ENCODE measurements at places on chromosomes 13 and 19. TPM values are rescaled to one million over a fixed set of nuclear protein-coding genes. Genes with fewer than 3 reads are reported as not detected.

Gene KLK4
- total RNA-seq: not detected

Gene PCDH20
- total RNA-seq: 1.9 TPM

Gene ZNF382
- total RNA-seq: 1.3 TPM

Gene ATP4B
- total RNA-seq: not detected

Gene GRIN3B
- total RNA-seq: 0.48 TPM

Gene FUT2
- not detected for total RNA-seq

Gene CCNA1
- total RNA-seq: 1.9 TPM

Gene SLC1A6
- total RNA-seq: not detected

Gene ZNF285
- total RNA-seq: 4.8 TPM

Gene FBN3
- total RNA-seq: not detected

Gene HRC
- total RNA-seq: 5.3 TPM

DNA sequence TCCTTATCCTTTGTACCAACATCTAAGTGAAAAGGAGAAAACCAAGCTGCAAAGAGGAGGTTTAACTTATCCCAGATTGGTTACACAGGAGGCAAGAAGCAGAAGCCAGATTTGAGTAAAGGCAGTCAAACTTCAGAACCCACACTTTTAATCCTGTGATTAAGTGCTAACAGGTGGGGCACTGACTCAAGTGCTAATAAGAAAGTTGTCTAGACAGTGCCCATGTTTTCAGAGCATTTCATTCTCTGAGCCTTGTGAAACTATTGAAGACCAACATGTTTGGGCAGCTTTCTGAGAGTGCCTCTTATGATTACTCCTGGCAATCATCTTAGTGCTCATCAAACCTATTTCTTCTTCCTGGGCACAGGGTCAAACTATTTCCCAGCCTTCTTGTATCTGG, 380.8 kb downstream of the KCNRG start:
- DNase-seq: no peak

GRCh38 chr19:8335343-8336071, 7.6 kb downstream of the KANK3 start:
- DNase-seq: no peak

- DNase-seq: no peak
Measured at GRCh38 chr13:84132491-84132890, 250.2 kb upstream of the SLITRK1 start.

GRCh38 chr19:2791876-2792275, 6.6 kb downstream of the THOP1 start:
- no peak for DNase-seq

GRCh38 chr19:46736531-46737297, 9.1 kb upstream of the FKRP start:
- DNase-seq: no peak

GRCh38 chr19:20969498-20969897, 46.4 kb downstream of the ZNF85 start:
- no peak for DNase-seq

DNA sequence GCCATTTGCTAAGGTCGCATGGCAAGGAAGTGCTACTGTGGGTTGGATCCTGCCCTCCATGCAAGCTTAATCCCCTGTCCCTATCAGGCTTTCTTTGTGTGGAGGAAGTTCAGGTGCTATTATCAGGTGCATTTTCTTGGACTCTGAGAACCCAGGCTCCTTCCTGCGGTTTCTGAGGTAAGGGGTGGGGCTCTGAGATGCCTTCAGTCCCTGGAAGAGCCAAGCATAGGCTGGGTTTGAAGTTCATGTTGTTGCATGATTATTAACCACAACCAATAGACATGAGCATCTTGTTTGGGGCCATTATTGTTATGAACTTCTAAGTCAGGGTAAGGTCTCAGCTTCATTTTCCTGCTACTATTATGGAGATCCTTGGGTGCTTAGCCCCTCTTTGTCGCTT, 109.5 kb downstream of the NALCN start:
- DNase-seq: no peak

GRCh38 chr19:50638600-50638999, 1.1 kb downstream of the SYT3 start:
- DNase-seq: no peak

GRCh38 chr19:17235300-17235970, 9.4 kb downstream of the OCEL1 start:
- DNase-seq: peak; percentile 62

GRCh38 chr19:6531163-6531955, 533 bp downstream of the TNFSF9 start:
- DNase-seq: no peak

DNA sequence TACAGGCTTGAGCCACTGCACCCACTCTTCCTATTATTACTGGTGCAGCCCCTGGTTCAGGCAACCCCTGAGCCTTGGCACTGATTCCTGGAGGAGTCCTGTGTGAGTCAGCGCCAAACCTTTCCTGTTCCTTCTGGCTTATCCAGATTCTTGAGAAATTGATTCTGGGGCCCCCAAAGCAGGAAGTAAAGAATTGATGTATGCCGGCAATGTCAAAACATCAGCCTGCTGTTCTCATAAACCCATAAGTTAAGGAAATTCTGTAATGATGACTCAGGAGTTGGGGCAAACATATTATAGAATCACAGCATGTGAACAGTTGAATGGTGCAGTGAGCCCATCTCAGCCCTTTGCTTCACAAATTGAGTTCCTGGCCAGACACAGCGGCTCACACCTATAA, 1.4 kb upstream of the OR7G3 start:
- no peak for DNase-seq

DNA sequence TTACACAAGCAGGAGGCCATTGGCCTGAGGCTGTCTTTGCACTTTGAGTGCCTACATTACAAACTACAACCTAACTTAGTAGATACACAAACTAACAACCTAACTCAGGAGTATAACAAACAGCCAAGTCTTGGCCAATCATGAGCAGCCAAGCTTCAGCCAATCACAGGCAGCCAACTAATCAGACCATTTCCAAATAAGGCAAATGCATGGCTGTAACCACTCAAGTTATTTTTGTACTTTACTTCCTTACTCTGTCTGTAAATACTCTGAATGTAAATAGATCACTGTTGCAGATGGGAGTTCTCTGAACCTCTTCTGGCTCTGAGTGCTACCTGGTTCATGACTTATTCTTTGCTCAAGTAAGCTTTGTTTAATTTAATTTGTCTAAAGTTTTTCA, 748.1 kb upstream of the SGCG start:
- no peak for DNase-seq

DNA sequence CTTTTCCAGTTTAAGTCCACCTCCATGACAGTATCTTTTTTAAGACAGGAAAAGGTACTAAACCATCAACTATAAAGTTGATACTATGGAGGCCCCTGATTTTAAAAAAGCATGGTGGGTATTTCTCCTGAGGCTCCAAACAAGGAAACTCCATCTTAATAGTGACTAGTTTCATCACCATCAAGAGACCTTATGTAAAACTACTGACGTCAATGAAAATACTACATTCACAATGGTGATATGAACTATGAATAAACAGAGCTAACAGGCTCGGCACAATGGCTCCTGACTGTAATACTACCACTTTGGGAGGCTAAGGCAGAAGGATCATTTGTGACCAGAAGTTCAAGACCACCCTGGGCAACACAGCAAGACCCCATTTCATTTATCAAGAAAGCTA, 162.7 kb downstream of the KLF12 start:
- no peak for DNase-seq

- DNase-seq: no peak
Measured at GRCh38 chr13:24851546-24851945, 87.6 kb downstream of the RNF17 start.

GRCh38 chr13:63731896-63732295, 2316.2 kb upstream of the PCDH20 start:
- no peak for DNase-seq

GRCh38 chr13:31352467-31352866, 152.7 kb downstream of the B3GLCT start:
- no peak for DNase-seq

DNA sequence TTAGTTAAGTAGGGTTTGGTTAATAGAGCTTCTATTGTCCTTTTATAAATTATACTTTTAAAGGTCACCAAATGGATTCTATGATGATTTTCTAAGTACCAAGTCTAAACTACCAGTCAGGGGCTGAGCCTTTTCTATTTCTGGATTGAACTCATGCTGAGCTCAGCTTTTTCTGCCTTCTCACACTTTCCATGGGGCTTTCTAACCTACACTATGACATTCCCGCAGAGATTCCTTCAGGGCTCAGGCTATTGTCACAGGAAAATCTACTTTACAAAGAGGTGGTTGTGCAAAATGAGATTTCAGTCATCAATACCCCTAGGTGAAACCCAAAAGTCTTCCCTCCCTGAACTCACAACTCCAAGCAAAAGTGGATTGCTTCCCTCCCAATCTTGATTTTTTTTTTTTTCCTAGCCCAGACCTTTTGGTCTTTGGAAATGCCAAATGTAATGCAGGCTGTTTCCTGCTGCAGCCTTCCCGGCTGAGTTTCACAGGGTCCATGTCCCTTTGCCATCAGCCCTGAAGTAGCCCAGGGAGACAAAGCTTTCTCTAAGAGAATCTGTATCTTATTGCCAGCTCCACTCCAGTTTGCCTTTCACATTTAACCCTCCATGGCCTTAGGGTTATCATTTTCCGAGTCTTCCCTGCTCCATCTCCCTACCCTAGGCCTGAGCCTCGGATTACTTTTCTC, 13.6 kb downstream of the C13orf42 start:
- DNase-seq: no peak

DNA sequence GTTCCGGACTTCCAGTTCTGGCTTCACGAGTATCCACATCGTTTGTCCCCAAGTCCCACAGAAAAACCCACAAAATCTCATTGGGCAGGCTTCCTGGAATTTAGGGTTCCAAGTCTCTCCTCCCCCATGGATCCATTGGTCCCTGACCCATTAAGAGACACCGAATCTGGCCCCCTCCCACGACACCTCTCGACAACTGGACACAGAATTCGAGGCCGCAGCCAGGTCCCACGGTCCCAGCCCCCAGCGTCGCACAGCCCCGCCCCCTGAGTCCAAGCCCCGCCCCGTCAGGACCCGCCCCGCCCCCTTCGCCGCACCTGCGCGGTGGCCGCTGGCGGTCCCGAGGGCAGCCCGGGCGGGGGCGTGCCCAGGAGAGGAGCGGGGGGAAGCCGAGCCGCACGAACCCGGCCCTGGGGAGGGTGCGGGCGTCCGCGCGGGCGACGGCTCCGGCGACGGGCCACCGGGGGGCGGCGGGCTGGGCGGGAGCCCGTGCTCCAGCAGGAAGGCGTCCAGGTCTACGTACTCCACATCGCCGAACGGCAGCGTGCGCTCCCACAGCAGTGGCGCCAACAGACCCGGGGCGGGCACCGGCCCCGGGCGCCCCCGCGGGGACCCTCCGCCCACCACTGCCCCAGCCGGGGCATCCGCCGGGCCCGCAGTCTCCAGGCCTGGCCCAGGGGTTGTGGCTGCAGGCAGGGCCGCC, 1.8 kb downstream of the DBP start:
- peak; percentile 80 for DNase-seq

GRCh38 chr13:112057736-112058518, 9.0 kb upstream of the SOX1 start:
- DNase-seq: no peak

DNA sequence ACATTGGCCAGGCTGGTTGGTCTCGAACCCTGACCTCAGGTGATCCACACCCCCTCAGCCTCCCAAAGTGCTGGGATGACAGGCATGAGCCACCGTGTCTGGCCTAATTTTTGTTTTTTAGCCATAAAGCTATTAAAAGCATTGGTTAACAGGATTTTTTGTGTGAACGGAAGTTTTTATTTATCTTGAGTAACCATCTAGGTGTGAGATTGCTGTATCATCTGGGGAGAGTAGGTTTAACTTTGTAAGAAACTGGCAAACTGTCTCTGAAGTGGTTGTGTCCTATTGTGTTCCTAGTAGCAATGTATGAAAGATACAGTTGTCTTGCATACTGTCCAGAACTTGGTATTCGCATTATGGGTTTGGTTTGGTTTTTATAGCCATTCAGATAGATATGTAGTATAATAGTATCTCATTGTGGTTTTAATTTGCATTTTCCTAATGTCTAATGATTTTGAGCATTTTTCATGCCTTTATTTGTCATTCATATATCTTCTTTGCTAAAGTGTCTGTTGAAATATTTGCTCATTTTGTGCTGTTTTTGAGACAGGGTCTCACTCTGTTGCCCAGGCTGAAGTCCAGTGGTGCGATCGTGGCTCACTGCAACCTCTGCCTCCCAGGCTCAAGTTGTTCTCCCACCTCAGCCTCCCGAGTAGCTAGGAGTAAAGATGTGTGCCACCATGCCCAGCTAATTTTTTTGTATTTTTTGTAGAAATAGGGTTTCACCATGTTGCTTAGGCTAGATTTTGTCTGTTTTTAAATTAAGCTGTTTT, 13.5 kb upstream of the PLEKHF1 start:
- DNase-seq: no peak

- no peak for DNase-seq
Measured at GRCh38 chr13:44730851-44731250, 154.7 kb upstream of the TSC22D1 start.

- DNase-seq: no peak
Measured at GRCh38 chr13:30804474-30804873, 69.1 kb downstream of the ALOX5AP start.

DNA sequence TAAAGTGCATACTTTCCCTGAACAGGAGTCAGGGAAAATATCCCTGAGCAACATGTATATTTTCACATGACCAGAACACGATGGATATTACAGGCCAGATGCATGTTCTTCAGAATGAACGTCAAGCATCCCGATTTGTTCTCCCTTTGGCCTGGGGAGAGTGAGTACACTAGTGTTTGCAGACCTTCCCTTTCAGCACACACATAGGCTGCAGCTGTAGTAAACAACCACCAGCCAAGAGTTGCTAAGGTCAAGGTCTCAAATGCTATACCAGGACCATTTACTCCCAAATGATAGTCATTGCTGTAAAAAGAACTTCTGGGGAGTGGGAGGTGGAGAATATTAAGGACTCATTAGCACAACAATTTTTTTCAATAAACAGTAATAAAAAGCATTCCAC, 3.0 kb downstream of the KLF12 start:
- DNase-seq: no peak

- no peak for DNase-seq
Measured at GRCh38 chr13:21674490-21675009, 3.7 kb downstream of the FGF9 start.

DNA sequence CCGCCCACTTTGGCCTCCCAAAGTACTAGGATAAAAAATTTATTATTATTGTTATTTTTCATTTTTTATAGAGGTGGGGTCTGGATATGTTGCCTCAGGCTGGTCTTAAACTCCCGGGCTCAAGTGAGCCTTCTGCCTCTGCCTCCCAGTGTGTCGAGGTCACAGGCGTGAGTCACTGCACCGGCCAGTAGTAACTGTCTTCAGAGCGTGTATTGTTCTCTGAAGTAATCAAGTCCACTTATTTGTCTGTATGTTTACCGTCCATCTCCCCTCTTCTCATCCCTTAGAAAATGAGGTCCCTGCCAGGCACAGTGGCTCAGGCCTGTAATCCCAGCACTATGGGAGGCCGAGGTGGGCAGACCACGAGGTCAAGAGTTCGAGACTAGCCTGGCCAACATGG, 18.2 kb upstream of the SULT2B1 start:
- DNase-seq: no peak

DNA sequence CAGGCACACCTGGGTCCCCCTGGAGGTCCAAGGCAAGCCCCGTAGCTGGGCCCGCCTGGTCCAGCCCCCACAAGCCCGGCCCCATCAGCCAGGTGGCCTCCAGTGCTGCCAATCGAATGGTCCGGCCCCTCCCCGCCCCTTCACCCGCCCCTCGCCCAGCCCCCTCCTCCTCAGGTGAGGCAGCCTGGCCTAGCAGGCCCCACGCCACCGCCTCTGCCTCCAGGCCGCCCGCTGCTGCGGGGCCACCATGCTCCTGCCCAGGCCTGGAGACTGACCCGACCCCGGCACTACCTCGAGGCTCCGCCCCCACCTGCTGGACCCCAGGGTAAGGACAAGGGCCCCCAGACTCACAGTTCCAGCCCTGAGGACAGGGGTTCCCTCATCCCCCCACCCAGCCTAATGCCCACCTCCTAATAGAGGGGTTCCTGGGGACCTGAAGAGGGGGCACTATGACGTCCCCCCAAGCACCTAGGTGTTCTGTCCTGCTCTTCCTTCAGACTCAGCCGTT, at the start of gene HPN:
HPN (plus strand) TSS at position 174 of the 508 bp plus-strand sequence. CDS start 786 bp downstream, outside the sequence.
- DNase-seq: no peak
